ENCODE measurements at places on chromosomes 12 and 14. TPM values are rescaled to one million over a fixed set of nuclear protein-coding genes. Genes with fewer than 3 reads are reported as not detected.

The ADCY4 gene
- polyA plus RNA-seq: not detected

The PRB2 gene
- not detected for polyA plus RNA-seq

The MYF6 gene
- polyA plus RNA-seq: not detected

The TMTC1 gene
- polyA plus RNA-seq: 43.2 TPM

The KCNC2 gene
- polyA plus RNA-seq: not detected

The AQP6 gene
- not detected for polyA plus RNA-seq

The UNC119B gene
- polyA plus RNA-seq: 2.4 TPM

The RNASE11 gene
- polyA plus RNA-seq: not detected
